ENCODE measurements at places on chromosomes 16 and 17.

DNA sequence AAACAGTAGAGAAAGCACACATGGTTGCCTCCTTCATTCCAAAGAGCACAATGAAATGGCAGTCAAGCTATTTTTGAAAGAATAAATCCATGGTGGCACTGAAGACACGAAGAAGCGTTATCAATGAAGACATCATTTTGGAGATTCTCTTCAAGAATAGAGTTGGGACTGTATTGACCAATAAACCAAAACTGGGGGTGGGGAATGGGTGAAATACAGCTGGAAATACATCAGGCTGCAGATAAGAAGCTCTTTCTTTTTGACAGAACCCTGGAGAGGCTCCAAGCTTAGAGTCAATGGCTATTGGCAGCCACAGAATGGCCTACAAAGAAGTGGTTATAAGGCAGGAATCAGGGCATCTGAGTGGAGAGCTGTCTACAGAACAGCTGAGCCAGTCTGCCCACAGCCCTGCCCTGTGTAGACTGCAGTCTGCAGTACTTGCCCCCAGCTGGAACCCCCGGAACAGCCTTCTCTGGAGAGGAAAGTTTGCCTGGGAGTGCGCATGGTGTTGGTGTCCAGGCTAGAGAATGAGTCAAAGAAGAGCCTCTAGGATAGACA lies 100.4 kb downstream of the STX8 start:
- no peak for DNase-seq

DNA sequence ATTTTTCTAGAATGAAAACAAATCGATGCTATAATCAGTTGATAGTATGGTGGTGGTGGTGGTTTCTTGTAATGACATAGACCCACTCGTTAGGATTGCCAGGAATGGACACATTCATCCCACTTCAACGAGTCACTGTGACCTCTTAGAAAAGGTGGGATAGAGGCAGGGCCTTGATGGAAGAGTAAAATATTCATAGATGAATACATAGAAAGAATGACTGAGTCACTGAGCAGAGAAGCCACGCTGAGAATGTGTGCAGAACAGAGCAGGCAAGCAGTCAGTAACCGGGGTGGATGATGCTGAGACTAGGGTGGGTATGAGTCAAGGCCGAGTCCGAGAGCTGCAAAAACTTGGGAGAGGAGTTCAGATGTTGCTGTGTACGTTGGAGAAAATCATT lies 129.9 kb downstream of the PITPNC1 start:
- DNase-seq = no peak

- no peak for DNase-seq
Observed at GRCh38 chr16:85399583-85400284, 213.4 kb upstream of the GSE1 start.

DNA sequence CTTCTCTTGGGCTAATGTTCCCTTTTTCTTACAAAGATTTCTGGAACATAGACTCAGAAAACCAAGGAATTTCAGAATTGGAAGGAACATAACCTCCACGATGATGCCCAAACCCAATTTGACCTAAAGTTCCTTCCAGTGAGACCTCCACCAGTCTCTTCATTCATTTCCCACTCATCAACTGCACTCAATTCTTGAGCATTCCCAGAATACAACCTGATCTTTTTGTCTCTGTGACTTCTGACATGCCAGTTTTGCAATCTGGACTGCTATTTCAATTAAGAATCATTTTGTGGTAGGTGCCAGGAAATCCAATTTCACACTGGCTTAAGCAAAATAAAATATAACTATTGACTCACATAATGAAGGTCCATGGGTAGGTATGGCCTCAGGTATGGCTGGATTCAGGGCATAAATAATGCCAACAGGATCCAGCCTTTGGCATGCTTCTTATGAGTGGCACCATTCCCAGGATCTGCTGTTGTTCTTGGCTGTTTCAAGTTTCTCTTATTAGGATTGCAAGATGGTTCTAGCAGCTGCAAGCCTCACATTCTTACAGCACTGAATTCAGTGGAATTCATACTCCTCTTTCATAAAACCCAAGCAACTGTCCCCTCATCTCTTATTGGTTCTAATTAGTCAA lies 184.3 kb downstream of the HS3ST4 start:
- no peak for DNase-seq

DNA sequence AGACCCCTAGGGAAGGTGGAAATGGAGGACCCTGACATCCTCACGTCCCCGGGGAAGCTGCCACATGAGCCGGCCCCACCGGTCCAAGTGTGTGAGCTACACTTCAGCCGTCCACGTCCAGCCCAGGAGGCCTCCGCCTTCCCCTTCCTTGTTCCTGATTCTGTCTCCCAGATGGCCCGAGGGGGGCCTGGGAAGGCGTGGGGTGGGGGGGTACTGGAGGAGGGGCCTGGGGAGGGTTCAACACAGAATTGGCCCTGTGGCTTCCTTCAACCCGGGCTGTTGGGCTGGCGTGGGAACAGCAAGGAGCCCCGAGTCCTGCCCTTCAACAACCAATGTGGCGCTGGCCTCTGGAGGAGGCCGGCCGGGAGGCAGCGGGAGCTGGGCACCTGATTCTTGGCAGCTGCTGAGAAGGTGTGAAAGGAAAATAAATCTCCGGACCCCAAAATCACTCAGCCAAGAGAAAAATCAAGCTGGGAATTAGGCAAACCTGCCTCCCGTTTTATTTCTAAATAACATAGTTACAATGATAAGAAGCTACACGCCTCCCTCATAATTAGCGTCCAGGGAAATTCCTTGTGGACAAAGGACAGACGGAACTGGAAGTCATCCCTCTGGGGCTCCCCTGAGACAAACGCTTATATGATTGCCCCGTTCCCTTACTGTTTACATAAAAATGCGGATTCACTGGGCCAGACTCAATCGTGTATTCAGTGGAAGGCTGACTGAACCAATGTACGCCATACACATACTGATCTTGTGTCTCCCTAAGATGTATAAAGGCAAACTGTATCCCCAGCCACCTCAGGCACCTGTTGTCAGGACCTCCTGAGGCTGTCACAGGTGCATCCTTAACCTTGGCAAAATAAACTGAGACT lies 1.8 kb upstream of the APRT start:
- DNase-seq = no peak

Data from HEK293T (cell line).